Heart left ventricle (tissue), 16 donors: ENCODE measurements at places on chromosomes 2 and 18. TPM values are rescaled to one million over a fixed set of nuclear protein-coding genes. Genes with fewer than 3 reads are reported as not detected.

GRCh38 chr2:85712336-85712735 is 18.2 kb downstream of the GNLY start:
- peak; percentile 48 for DNase-seq

- no peak for DNase-seq
These were observed 148.8 kb upstream of the CDH19 start for GRCh38 chr18:66752733-66753132.

- no peak for DNase-seq
These were observed 552.8 kb downstream of the BCL11A start for GRCh38 chr2:60000686-60001085.

DNA sequence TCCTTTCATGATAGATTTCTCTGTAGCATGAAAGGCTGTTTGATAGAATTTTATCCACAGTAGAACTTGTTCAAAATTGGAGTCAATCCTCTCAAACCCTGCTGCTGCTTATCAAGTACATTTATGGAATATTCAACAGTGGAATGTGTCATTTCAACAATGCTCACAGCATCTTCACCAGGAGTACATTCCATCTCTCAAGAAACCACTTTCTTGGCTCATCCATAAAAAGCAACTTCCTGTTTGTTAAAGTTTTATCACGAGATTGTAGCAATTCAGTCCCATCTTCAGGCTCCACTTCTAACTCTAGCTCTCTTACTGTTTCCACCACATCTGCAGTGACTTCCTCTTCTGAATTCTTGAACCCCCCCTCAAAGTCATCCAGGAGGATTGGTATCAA is 29.4 kb downstream of the PDCL3 start:
- no peak for DNase-seq

- DNase-seq, result no peak
These were observed 88.0 kb downstream of the LTBP1 start for GRCh38 chr2:33034784-33035183.

GRCh38 chr2:37623971-37624900 is 47.2 kb downstream of the CDC42EP3 start:
- no peak for DNase-seq

DNA sequence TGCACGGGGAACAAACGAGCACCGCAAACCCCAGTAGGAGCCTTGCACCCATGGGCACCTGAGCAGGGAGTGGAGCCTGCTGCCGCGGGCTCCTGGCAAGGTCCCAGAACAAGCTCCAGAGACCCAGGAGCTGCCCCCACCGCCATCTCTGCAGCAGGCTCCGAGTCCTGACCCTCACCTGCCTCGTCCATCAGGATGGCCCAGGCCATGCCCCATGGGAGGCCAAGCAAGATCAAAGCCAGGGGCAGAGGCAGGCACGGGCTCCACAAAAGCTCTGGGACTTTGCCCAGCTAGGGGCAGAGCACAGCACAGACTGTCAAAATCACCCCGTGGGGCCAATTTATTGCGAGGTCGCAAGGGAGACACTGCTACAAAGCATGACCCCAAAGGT is 43.6 kb downstream of the GPC1 start:
- DNase-seq, result no peak

CFC1 gene
- total RNA-seq, result not detected
